ENCODE measurements at places on chromosomes 5 and 9.

GRCh38 chr5:101897914-101898313 is 398.2 kb downstream of the SLCO4C1 start:
- no peak for DNase-seq

GRCh38 chr5:156617426-156617825 is 232.7 kb upstream of the PPP1R2B start:
- DNase-seq = no peak

GRCh38 chr5:135032695-135032998 is 1.4 kb downstream of the PITX1 start:
- DNase-seq = no peak

DNA sequence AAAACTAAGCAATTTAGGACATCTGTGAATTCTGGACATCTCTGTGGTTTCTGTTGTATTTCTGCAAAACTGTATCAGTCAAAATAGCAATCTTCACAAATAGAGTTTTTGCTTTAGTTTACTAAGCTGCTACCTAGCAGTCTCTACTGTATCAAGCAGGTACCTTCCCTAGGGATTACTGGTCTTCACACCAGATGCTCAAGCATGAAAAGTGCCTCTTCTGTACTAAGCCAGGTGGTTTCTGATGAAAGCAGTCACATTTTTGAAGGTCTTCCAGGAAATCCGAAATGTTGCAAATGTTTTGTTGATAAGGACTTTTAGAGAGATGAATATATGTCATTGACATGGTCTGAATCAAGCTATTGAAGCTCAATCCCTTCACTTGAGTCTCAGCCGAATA is 540.0 kb downstream of the KCTD16 start:
- no peak for DNase-seq

DNA sequence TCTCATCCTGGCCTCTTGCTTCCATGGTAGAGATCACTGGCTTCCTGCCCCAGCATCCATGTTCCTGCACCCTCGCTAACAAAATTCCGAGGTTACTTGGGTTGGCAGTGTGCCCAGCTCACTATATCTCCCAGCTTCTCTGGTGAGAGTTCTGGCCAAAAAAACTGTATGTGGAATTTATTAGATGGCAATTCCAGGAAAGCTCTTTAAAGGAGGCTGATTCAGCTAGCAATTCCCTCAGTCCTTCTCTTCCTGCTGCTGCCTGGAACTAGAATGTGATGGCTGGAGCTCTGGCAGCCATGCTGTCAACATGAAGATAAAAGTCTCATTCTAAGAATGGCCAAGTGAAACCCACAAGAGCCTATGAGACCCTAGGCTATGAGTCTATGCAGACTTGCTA is 88.8 kb downstream of the SECISBP2 start:
- no peak for DNase-seq

- DNase-seq = no peak
These were observed at the start of gene GABRA1 for GRCh38 chr5:161847941-161848391. TSS of gene GABRA1 (plus strand) at chr5:161848120. CDS start at chr5:161850811, 2,691 bp downstream.

DNA sequence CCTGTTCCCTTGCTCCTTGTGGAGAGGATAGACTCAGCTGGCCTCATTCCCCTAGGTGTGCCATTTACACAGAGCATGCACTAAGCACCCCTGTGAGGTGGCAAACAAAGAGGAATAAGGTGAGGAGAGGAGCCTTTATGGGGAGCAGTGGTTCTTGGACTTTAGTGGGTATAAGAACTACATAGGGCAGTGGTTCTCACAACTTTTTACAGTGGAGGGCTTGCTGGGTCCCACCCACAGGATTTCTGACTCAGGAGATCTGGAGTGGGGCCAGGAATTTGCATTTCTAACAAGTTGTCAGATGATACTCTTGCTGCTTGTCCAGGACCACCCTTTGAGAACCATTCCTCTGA is 42.0 kb downstream of the CSF1R start:
- no peak for DNase-seq

DNA sequence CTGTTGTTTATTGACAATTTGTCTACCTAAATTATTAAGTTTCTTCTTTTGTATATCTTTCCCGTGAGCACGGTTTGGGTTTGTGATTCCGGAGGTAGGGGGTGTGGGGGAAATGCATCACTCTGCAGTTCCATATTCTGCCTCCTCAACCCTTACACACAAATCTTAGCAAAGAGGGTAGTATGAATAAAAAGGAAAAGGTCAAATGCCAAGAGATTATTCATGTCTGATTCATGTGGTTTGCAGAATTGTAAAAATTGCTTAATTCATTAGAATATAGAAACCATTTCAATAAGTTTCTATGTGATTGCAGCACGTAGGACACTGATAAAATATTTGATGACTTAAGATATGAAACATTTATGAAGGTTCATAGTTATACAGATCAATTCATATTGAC is 601.9 kb downstream of the SEMA5A start:
- no peak for DNase-seq

- no peak for DNase-seq
These were observed 137.6 kb upstream of the RASEF start for GRCh38 chr9:83200531-83200930.

- no peak for DNase-seq
These were observed 53.6 kb upstream of the APC start for GRCh38 chr5:112684121-112684520.

DNA sequence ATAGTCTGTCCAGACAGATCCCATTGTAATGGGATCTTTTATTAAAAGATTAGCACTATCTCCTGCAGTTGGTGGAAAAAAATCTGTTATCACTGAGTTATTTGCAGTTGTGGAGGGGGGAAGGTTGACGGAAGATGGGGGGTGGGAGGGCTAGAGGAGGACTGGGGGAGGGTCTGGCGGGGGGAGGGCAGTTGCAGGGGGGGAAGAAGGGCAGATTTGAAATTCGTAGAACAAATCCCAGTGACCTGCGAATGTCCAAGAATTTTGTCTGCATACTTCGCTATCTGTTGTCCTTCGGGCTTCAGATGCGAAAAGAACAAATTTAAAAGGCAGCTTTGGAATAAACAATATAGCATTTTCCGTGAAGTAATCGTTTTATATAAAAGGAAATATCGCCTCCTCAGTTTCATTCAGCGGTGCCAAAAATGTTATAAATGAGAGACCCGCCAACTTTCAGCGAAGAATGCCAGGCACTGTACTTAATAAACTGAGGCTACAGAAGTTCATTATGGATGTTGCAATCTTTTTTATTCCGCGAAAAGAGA is 1.3 kb upstream of the FST start:
- DNase-seq = no peak

GRCh38 chr5:133938929-133939328 is 29.5 kb downstream of the C5orf15 start:
- DNase-seq = no peak

GRCh38 chr5:180286-180918 is 10.9 kb upstream of the LRRC14B start:
- no peak for DNase-seq

DNA sequence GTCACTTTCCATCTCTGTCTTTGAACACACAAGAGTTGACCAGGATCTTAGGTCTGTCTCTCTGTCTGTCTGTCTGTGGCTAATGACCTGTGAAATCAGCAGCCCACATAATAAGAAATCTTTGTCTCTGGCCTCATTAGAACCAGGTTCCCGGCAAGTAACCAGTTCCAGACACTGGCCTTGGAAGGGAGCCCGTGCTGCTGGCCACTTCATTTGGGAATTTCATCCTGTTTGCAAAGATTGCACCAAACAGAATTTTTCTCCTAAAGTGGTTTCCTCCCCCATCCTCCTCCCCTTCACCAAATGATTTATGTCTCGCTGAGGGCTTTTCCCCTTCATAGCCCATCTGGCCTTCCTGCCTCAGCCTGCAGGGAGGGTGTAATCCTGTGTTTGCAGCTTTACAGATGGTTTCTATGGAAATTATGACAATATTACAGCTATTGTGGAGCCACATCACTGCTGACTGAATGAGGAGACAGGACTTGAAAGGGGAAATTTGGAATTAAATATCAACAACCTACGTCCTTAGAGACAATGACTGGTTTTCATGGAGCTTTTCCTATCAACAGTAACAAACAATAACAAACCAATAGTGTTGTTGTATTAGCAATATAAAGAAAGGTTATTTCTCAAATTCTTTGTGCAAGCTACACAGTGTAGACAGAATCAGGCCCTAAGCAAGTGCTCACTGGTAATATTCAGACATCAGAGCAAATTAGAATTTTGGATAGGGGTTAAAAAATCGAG is 25.7 kb downstream of the DPYSL3 start:
- peak; percentile 38 for DNase-seq

GRCh38 chr9:135990468-135991429 is 29.6 kb upstream of the UBAC1 start:
- DNase-seq = peak; percentile 12

DNA sequence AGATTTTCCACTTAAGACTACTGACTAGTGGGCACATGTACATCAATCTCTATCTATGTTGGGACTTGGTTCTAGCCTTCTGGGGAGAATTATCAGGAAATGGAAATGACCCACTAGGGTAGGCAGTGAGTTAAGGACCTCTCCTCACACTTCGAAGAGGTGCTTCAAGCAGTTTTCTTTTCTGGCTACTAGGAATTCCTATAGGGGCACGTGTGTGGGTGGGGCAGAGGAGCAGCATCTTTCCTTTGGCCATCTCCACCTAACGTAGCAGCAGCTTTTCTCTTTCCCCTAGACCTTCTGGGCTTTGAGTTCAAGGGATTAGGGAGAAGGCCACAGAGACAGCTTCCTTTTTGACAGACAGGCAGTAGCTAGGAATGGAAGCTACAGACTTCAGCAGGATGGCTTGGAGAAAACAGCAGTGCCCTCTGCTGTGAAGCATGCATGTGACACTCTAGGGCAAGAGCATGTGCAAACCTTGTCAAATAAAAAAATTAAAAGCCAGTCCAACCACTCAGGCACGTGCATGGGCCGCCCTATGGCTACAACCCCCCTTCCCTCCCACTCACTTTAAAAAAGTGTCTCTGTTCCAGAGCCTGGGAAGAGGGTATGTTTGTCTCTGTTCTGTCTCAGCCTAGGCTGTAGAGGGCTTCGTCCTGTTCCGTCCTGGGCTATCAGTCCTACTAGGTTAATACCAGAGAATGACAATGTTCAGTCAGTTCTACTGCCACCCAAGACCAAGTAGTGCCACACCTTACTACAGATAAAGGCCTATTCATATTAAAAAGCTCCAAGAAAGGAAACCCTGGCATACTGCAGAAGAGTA is 8.7 kb upstream of the GFRA3 start:
- DNase-seq = no peak

DNA sequence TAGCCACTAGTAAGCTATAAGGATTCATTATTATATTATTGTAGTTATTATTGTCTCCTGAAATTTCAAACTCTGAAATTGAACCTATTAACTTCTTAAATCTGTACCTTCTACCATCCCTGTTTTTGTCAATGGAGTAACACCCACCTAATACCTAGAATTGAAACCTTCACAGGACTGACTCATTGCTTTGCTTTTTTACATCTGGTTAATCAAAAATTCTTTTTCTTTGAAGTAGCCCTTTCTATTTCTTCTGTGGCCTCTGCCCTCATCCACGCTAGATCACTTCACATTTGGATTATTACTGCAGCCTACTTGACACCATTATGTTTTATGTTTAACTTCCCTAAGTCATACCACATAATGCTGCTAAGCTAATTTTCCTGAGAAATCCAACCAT is 35.6 kb downstream of the RBM27 start:
- no peak for DNase-seq

DNA sequence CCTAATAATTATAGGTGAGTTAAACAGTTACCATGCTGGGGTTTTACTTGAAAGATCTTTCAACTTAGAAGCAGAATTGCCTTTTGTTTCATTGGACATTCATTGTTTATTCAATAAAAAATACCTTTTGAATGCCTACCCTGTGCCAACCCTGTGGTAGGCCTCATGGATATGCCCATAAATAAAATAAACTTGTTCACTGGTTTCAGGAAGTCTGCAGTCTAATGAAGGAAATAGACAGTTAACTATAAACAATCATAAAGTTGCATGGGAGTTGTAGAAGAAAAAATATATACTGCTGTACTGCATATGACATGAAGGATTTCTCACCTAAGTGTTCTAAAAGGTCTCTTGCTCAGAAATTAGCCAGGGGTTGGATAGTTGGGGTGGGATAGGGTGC is 5.3 kb upstream of the GPR21 start:
- no peak for DNase-seq
